ENCODE measurements at places on chromosomes 7 and 10. TPM values are rescaled to one million over a fixed set of nuclear protein-coding genes. Genes with fewer than 3 reads are reported as not detected.

- DNase-seq: no peak
Observed at GRCh38 chr10:24707445-24707844, 16.2 kb downstream of the ARHGAP21 start.

DNA sequence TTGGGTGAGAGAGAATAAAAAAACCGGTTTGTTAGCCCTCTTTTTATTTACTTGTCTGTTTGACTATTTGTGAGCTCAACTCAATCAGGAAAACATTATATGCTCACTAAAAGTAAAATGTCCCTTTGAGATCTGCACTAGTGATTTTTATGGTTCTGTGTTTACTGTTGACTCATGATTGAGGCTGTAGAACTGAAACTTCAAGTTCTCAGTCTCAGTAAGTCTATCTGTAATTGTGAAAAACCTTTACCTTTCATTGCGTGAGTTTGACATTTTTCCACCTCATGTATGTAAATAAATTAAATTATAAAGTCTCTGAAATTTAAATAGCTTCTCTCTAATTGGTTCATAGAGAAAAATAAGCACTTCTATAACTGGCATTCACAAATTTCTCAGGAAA lies 17.0 kb upstream of the CASD1 start:
- DNase-seq: no peak

DNA sequence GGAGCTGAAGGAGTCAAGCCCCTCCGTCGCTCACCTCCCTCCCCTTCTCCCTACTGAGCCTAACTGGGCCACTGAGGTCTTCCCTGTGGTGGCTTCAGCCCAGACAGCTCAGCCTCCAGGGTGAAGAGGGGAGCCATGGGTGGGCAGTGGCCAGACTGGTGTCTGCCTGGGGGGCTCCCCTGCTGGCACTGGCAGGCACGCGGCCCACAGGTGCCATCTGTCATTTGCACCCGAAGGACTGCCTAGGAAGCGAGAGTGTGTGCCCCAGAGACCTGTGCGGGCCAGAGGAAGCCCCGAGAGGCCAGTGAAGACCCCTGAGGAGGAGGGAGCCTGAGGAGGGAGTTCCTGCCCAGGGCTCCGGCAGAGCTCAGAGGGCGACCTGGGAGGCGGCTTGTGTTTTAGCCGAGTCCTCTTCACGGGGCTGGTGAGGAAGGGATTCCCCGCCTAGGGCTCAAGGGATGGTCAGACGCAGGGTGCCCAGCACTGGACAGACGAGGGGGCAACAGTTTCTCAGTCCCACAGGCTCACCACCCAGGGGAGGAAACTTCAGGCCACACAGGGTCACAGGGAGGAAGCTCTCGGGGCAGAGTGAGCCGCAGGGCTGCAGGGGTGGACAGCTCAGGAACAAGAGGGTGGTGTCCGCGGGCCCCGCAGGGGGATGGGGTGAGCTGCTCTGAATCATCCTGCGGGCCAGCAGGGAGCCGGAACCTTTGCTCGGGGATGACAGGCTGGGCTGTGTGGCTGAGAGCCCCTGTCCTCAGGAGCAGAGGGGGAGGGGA lies 76.2 kb upstream of the PPP2R2D start:
- no peak for DNase-seq

The ATP6V1F gene
- total RNA-seq: 104 TPM

DNA sequence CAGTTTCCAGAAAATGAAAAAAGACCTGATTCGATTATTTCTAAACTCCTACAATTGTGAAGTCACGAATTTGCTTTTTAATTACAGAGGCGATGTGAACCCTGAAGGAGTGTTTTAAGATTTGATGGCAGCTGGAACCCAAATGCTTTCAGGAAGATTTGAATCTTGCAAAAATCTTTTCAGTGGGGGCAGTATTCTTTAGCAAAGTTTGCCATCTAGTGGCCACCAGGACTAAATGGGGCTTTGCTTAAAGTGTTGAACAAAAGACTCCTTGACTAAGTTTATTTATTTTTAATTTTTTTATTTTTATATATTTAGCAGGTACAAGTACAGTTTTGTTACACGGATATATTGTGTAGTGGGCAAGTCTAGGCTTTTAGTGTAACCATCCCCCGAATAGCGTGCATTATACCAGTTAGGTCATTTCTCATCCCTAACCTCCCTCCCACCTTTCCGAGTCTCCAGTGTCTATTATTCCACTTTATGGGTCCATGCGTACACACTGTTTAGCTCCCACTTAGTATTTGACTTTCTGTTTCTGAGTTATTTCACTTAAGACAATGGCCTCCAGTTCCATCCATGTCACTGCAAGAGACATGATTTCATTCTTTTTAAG lies 98.8 kb downstream of the CACNB2 start:
- DNase-seq: peak; percentile 70

- no peak for DNase-seq
Observed at GRCh38 chr10:124688889-124689670, 55.1 kb downstream of the FAM53B start.

GRCh38 chr7:95595746-95596197 lies 544 bp downstream of the PDK4 start:
- DNase-seq: no peak

- no peak for DNase-seq
Observed at GRCh38 chr10:131149586-131149985, 161.9 kb downstream of the TCERG1L start.

GRCh38 chr7:110830778-110831177 lies 260.1 kb upstream of the LRRN3 start:
- DNase-seq: no peak

DNA sequence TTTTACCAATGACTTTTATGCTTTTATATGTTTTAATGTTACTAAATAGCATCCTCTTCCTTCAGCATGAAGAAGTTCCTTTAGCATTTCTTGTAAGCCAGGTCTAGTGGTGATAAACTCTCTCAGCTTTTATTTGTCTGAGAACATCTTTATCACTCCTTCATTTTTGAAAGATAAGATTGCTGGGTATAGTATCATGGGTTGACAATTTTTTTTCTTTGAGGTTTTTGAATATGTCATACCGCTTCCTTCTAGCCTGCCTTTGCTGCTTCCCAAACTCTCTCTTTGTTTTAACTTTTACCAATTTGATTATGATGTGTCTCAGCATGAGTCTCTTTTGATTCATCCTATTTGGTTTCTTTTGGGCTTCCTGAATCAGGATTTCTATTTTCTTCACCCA lies 108.2 kb upstream of the KAT6B start:
- DNase-seq: no peak

The PPP1R17 gene
- not detected for total RNA-seq

- no peak for DNase-seq
Observed at GRCh38 chr7:621572-622285, 102.1 kb upstream of the PDGFA start.

DNA sequence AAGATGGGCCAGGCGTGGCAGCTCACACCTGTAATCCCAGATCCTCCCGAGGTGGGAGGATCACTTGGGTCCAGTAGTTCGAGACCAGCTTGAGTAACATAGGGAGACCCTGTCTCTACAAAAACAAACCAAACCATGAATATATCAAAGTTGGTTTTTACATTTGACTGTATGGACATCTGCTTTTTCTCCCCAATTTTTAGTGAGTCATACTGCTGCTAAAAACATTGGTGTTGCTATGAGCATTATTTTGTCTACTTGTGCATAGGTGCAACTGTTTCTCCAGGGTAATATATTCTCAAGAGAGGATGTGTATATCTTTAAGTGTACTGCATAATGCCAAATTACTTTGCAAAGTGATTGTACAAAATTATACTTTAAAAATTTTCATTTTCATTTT lies 769 bp upstream of the TMEM248 start:
- DNase-seq: no peak

- DNase-seq: no peak
Observed at GRCh38 chr10:45197816-45198485, 117.5 kb downstream of the OR13A1 start.

DNA sequence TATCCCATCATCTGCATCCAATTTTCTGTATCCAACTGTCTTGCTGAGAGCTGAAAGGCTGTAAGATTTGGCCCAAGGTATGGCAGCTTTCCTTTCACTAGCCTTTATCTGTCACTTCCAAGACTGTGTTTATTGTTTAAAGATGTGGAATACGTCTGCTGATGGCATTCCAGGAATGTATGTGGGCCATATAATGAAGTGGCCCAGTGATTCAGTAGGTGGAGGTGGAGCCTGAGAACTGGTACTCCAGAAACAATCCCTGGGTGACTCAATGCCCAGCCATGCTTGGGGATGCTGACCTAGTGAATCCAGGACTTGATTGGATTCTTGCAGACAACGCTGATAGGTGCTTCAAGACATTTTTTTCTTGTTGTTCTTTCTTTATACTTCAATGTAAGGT lies 13.5 kb downstream of the NEUROD6 start:
- DNase-seq: peak; percentile 10

GRCh38 chr7:3404501-3404900 lies 103.4 kb downstream of the SDK1 start:
- peak; percentile 56 for DNase-seq

- DNase-seq: no peak
Observed at GRCh38 chr7:149720372-149721083, 52.9 kb downstream of the ZNF467 start.

The EPC1 gene
- 21.9 TPM for total RNA-seq

- DNase-seq: no peak
Observed at GRCh38 chr7:134878746-134879357, 99.4 kb downstream of the CALD1 start.

GRCh38 chr7:37918526-37918925 lies 1.9 kb upstream of the SFRP4 start:
- DNase-seq: no peak

DNA sequence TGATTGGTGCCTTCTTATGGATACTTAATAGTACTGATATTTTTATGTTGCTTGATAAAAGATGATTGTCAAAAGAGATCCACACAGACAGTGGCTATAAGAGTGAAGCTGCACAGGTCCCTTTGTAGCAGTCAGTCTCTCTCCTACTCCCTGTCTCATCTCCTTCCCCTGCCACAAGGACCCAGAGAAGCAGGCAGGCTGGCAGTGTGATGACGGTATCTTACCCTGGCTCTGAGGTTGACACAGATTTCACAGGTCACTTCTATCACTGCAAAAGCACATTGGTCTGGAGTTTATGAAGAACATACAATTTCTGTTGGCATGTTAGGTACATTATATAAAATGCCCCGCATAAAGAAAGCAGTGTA lies 64.4 kb upstream of the AHR start:
- no peak for DNase-seq

GRCh38 chr7:105887569-105888189 lies 11.3 kb upstream of the ATXN7L1 start:
- no peak for DNase-seq

DNA sequence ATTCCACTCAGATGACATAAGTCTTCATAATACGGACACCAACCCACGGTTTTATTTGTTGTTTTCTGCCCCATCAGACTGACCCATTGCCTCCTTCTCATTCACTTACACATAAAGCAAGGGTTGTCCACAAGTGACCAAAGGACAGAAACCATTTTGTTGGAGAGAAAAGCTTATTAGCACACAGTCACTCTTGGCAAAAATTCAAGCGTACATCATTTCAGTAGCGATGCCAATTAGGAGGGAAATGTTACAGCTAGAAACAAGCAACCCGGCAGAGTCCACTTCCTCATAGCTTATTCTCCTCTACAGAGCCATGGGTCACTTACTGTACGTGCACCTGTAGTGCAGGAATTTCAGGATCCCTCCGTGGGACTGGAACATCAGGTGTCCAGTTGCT lies 23.0 kb downstream of the ABLIM1 start:
- no peak for DNase-seq

- DNase-seq: peak; percentile 54
Observed at GRCh38 chr10:78540355-78541076, 506.9 kb downstream of the RPS24 start.

DNA sequence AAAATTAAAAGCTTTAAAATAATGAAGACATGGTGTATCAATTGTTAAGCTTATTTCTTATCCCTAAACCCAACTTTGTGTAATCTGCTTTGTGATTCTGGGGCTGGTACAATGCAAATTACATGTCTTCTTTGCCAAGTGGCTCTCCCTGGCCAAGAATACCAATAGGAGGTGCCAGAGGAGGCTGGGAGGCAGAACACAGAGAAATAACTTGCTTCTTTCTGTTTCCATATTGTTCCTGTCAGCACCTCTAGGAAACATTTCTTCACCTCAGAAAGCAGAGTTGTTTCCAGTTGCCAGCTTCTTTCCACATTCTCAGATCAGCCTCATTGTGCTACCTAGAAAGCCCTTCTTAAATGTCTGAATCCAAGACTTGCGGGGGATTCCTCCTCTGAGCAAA lies 174.4 kb downstream of the MDFIC start:
- DNase-seq: no peak

Measured in IMR-90 (cell line).